ENCODE measurements at places on chromosomes 7 and 10. TPM values are rescaled to one million over a fixed set of nuclear protein-coding genes. Genes with fewer than 3 reads are reported as not detected.

DNA sequence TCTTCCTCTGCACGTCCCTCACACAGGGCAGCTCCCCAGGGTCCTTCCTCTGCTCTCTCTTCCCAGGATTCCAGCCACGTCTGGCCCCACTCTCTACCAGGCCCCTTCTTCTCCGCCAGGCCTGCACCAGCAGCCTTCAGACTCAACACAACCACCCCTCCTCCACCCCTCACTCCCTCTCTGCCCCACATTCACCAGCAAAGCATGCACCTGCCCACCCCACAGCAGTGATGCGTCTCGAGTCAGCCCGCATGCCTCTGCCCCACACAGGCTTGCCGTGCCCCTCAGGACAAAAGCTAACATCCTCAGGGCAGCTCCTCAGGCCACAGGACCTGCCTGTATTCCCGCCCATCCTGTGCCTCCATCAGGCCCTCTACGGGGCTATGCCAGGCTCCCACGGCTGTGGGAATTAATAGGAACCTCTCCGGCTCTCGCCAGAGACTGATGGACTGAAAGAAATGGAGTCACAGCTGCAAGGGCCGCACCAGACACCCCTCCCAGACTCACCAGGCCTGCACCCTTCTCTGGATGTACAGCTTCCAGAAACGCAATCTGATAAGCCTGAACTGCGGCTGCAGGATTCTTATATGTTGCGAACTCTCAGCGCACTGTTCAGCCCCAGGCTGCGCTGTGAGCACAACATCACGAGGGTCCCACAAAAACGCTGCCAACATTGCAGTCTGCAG, 100.1 kb downstream of the CYTH3 start:
- H3K36me3 ChIP-seq: peaks cover 36% of the 10 kb centered on the region
- no peaks in the 10 kb centered on the region for H3K27me3 ChIP-seq
- peaks cover 8% of the 10 kb centered on the region for H3K4me1 ChIP-seq
- DNase-seq: no peak

DNA sequence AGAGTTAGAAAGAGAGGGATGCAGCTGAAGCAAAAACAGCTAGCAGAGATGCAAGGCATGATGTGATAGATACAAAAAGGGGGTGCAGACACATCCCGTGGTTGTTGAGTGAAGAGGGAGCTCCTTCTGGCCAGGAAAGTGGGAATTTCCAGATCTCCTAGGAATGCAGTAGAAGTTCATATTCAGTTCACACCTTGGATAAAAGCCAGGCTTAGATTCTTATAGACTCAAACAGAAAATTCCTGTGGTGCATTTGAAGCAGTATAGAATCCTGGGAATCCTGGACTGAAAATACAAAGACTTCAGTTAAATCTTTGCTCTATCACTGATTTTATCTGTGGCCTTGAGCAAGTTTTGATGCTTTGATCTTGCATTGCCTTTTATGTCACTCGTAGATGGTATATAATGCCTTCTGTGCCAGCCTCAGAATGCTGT, 33.9 kb downstream of the SGPL1 start:
- H3K27ac ChIP-seq: peak overlapping the region; percentile 55
- H3K4me1 ChIP-seq: peaks cover 18% of the 10 kb centered on the region
- H3K36me3 ChIP-seq: peaks cover 47% of the 10 kb centered on the region
- H3K4me3 ChIP-seq: no peak overlapping the region

- no peaks in the 10 kb centered on the region for H3K4me1 ChIP-seq
- DNase-seq: no peak
- peaks cover 1% of the 10 kb centered on the region for H3K36me3 ChIP-seq
- no peak overlapping the region for H3K27ac ChIP-seq
- H3K4me3 ChIP-seq: no peak overlapping the region
Observed at GRCh38 chr10:71351087-71351486, 32.0 kb downstream of the SLC29A3 start.

GRCh38 chr10:11162828-11163599, 145.3 kb downstream of the CELF2 start:
- no peak overlapping the region for H3K27ac ChIP-seq
- H3K4me1 ChIP-seq: peaks cover 25% of the 10 kb centered on the region
- no peaks in the 10 kb centered on the region for H3K36me3 ChIP-seq
- H3K27me3 ChIP-seq: peaks cover 4% of the 10 kb centered on the region
- DNase-seq: peak; percentile 21

DNA sequence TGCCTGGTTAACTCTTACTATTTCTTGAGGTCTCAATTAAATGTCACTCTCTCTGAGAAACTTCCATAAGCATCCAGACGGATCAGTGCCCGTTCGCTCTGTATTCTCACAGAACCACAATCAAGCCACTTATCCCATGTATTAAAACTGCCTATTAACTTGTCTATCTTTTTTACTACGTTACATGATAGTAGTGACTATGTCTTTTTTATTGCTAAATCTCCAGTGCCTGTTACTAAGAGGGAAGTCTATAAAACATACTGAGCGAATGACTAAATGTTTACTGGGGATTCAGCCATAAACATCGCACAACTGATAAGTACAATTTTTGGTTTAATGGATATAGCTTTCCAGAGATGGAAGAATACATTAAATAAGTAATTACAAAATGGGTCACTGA, 399.9 kb downstream of the NXPH1 start:
- H3K27me3 ChIP-seq: no peaks in the 10 kb centered on the region
- no peaks in the 10 kb centered on the region for H3K36me3 ChIP-seq
- H3K4me3 ChIP-seq: no peak overlapping the region
- DNase-seq: no peak
- no peak overlapping the region for H3K27ac ChIP-seq
- peaks cover 9% of the 10 kb centered on the region for H3K4me1 ChIP-seq

DNA sequence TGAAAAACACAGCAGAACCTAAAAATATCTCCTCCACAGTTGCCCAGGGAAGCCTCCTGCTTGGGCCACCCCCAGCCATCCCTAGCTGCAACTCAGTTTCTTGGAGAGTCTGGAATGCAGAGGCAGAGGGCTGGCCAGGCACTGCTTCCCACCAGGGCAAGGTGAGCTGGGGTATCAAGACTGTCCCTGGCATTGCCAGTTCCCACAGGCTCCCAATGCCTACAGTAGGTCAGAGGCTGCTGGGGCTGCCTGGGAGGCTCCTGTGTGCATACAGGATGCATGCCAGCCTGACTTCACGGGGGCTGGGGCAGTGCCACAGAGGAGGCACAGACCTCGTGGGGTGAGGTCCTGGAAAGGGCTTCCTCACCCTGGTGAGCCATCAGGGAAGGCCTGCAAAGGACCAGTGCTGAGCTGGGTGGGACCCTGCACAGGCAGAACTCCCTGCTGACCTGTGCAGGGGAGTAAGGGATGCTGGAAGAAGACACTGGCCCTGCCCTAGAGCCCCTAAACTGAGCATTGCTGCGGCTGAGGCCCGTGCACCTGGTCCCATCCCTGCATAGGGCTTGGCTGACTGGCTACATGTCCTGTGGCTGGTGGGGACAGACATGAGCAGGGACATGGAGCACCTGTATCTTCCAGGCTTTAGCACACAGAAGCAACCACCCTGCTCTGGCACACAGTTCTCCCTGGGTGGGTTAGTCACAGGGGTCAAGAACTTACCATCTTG, 121.9 kb upstream of the RET start:
- H3K27me3 ChIP-seq: peaks cover 5% of the 10 kb centered on the region
- no peak overlapping the region for H3K4me3 ChIP-seq
- H3K4me1 ChIP-seq: peaks cover 19% of the 10 kb centered on the region
- H3K27ac ChIP-seq: no peak overlapping the region

- H3K4me1 ChIP-seq: peaks cover 72% of the 10 kb centered on the region
- no peaks in the 10 kb centered on the region for H3K27me3 ChIP-seq
- no peaks in the 10 kb centered on the region for H3K36me3 ChIP-seq
- H3K4me3 ChIP-seq: no peak overlapping the region
- DNase-seq: no peak
Observed at GRCh38 chr10:110074298-110074697, 66.5 kb downstream of the ADD3 start.

DNA sequence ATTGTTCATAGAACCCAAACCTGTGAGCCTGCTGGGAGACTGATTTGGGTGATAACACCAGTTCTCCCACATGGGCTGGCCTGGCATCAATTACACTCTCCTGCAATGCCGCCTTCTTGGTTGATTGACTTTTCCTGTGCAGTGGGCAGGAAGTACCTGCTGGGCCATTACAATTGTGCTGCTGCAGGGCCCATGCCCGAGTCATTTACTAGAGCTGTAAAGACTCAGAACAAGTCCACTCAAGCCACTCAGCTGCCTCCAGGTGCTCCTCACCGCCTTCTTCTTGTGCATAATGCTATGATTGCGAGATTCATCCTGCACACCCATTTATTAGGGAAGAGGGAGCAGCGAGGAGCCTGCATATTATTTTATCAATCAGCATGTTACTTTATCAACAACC, 264.0 kb downstream of the TCERG1L start:
- no peak overlapping the region for H3K27ac ChIP-seq
- H3K4me1 ChIP-seq: no peaks in the 10 kb centered on the region
- H3K36me3 ChIP-seq: no peaks in the 10 kb centered on the region
- H3K27me3 ChIP-seq: no peaks in the 10 kb centered on the region
- H3K4me3 ChIP-seq: no peak overlapping the region
- no peak for DNase-seq

- no peaks in the 10 kb centered on the region for H3K27me3 ChIP-seq
- H3K36me3 ChIP-seq: peaks cover 3% of the 10 kb centered on the region
- DNase-seq: no peak
- no peak overlapping the region for H3K4me3 ChIP-seq
- no peak overlapping the region for H3K27ac ChIP-seq
Observed at GRCh38 chr10:112750427-112751167, 199.4 kb upstream of the TCF7L2 start.

GRCh38 chr7:100726996-100727761, 6.2 kb upstream of the ZAN start:
- H3K36me3 ChIP-seq: no peaks in the 10 kb centered on the region
- peaks cover 17% of the 10 kb centered on the region for H3K4me1 ChIP-seq
- H3K27me3 ChIP-seq: peaks cover 14% of the 10 kb centered on the region
- no peak overlapping the region for H3K4me3 ChIP-seq

- no peaks in the 10 kb centered on the region for H3K36me3 ChIP-seq
- no peak overlapping the region for H3K4me3 ChIP-seq
- H3K27ac ChIP-seq: peak overlapping the region; percentile 39
- H3K27me3 ChIP-seq: no peaks in the 10 kb centered on the region
- H3K4me1 ChIP-seq: peaks cover 38% of the 10 kb centered on the region
- DNase-seq: no peak
Observed at GRCh38 chr10:60535427-60535826, 145.8 kb upstream of the ANK3 start.

GRCh38 chr10:48459270-48460150, 145.4 kb downstream of the ARHGAP22 start:
- no peaks in the 10 kb centered on the region for H3K27me3 ChIP-seq
- peak; percentile 82 for DNase-seq
- H3K4me3 ChIP-seq: no peak overlapping the region
- H3K36me3 ChIP-seq: no peaks in the 10 kb centered on the region
- peaks cover 15% of the 10 kb centered on the region for H3K4me1 ChIP-seq

DNA sequence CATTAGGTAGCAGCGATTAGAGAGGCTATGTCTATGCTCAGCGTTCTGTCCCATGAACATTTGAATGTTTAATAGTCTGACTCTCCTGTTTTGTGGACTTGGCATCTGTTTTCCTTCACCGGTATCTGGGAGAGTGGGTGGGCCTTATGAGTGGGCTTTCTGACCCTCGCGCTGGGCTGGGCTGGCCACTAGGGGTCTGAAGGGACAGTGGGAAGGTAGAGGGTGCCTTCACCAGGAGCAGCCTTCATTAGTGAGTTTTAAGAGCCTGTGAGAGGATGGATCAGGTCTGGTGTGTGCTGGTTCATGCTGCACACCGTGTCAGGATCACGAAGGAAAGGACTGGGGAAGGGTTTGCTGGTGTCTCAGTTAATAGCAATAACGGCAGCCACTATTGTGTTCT, 33.4 kb downstream of the DCLRE1A start:
- no peaks in the 10 kb centered on the region for H3K36me3 ChIP-seq
- no peak overlapping the region for H3K4me3 ChIP-seq
- H3K27ac ChIP-seq: no peak overlapping the region
- DNase-seq: no peak
- H3K4me1 ChIP-seq: no peaks in the 10 kb centered on the region

DNA sequence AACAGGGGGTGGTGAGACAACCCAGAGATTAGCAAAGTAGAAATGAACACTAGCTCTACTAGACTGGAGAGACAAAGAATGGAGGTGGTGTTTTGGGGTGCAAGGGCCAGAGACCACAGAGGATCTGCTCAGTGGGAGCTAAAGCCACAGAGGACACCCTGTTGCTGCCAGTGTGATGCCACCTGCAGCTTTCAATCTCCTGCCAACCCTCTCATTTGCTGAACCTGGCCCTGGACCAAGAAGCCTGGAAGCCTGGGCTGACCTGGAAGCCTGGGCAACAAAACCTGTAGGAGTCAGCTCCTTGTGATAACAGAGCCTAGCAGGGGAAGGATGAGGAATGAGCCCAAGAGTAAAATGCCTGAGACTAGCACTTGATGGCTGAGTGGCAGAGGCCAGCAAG, 81.1 kb upstream of the ADO start:
- H3K27ac ChIP-seq: no peak overlapping the region
- H3K36me3 ChIP-seq: no peaks in the 10 kb centered on the region
- H3K4me3 ChIP-seq: no peak overlapping the region
- H3K27me3 ChIP-seq: peaks cover 18% of the 10 kb centered on the region
- H3K4me1 ChIP-seq: no peaks in the 10 kb centered on the region

- no peak for DNase-seq
- H3K36me3 ChIP-seq: no peaks in the 10 kb centered on the region
- peak overlapping the region; percentile 65 for H3K27ac ChIP-seq
- peaks cover 45% of the 10 kb centered on the region for H3K4me1 ChIP-seq
- no peak overlapping the region for H3K4me3 ChIP-seq
Observed at GRCh38 chr7:124459101-124460055, 306.2 kb downstream of the GPR37 start.

Gene GPR37
- total RNA-seq: 43.7 TPM

Gene STAG3
- 1.0 TPM for total RNA-seq

Gene WEE2
- not detected for total RNA-seq

Gene CNPY1
- total RNA-seq: not detected

Gene CLRN3
- not detected for total RNA-seq

Gene ZPBP
- total RNA-seq: not detected

Gene C10orf95
- not detected for total RNA-seq
